Fibroblast of skin of right biceps (primary cell): ENCODE measurements at places on chromosomes 1 and 21.

- no peak for DNase-seq
Observed at GRCh38 chr1:241447031-241447644, 72.4 kb downstream of the FH start.

- no peak for DNase-seq
Observed at GRCh38 chr1:37722181-37723071, 30.1 kb downstream of the CDCA8 start.

DNA sequence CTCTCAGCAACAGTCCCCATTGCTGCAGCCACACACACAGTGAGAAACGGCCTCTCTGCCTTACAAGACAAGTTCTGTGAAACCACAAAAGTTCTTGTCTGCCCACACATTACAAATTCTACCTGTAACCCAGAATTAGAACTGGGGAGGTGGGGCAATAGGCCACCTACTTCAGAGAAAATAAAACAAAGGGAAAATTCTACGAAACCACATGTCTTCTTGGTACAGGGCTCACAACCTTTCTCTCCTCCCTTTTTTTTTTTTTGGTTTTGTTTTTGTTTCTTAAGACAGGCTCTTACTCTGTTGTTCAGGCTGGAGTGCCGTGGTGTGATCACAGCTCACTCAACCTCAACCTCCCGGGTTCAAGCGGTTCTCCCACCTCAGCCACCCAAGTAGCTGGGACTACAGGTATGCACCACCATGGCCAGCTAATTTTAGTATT, 30.2 kb downstream of the LPAR3 start:
- no peak for DNase-seq

DNA sequence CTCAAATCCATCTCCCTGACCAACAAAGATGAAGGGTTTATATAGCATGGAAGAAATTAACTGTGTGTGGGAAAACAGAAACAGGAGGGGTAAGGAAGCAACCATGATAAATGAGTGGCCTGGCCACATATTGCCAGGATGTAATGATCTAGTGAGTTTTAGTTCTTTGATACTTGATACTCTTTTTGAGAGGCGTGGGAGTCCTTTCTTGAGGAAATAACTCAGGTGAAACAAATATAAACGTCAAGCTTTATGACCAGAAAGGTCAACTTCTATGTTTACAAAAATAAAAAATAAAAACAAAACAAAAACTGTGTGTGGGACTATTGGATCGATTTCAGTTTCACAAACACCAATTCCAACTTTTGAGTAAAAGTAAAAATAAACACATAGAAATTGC, 860.8 kb upstream of the B3GALT2 start:
- no peak for DNase-seq

DNA sequence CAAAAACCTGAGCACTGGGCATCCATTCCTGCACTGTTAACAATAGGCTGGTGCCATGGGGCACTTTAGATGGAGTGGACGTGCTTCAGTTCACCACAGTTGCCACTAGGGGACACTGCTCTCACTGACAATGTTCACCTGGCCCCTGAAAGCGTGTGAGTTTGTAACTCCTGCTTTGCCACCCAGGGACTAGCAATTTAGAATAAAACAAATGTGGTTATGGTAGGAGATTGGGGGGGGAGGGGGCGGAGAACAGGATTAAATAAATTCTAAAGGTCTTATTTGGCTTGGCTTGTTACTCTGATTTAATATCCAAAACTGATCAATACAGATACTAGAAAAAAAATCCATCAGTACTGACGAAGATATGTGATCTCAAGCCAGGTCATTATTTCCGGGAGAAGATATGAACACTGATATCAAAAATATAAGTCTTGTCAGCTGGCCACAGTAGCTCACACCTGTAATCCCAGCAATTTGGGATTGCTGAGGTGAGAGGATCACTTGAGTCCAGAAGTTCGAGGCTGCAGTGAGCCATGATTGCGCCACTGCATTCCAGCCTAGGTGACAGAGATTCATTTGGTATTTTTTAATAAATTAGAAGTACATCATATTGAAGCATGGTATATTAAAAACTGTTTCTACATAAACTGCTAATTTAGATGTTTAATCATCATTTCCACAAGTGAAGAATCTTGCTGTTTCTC, 23.2 kb downstream of the INTS7 start:
- peak; percentile 63 for DNase-seq

DNA sequence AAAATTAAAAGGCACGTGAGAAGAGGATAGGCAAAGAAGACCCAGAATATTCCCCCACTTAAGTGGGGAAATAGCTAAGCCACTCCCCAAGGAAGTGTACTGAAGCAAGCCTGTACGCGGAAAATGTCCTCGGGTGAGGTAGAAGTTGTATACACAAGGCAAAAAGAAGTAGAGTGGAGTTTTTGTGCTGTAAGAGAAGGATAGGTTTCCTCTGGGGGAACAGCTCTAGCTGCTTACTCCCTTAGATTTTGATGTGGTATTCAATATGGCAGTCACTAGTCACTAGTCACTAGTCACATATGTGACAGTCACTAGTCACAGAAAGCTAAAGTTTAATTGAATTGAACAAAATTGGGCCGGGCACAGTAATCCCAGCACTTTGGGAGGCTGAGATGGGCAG, 7.6 kb downstream of the TXNIP start:
- DNase-seq, result no peak

DNA sequence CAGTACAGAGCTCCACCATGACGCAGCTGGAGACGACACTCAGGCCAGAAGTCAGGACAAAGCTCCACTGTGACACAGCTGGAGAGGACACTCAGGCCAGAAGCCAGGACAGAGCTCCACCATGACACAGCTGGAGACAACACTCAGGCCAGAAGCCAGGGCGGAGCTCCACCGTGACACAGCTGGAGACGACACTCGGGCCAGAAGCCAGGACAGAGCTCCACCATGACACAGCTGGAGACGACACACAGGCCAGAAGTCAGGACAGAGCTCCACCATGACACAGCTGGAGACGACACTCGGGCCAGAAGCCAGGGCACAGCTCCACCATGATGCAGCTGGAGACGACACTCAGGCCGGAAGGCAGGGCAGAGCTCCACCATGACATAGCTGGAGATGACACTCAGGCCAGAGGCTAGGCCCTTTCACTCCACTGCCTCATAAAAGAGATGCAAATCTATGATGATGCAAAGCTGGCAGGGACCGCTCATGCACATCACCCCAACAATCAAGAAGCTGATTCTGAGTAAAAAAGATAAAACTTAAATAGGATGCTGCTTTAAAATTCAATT, 13.6 kb upstream of the OR2B11 start:
- DNase-seq, result no peak

GRCh38 chr1:209772126-209772525, 12.2 kb downstream of the C1orf74 start:
- DNase-seq, result no peak

GRCh38 chr1:175399795-175400194, 207.2 kb upstream of the KIAA0040 start:
- no peak for DNase-seq

GRCh38 chr1:37332126-37332525, 142.3 kb upstream of the ZC3H12A start:
- no peak for DNase-seq

GRCh38 chr1:186679924-186680244, 339 bp downstream of the PTGS2 start:
- DNase-seq, result no peak

DNA sequence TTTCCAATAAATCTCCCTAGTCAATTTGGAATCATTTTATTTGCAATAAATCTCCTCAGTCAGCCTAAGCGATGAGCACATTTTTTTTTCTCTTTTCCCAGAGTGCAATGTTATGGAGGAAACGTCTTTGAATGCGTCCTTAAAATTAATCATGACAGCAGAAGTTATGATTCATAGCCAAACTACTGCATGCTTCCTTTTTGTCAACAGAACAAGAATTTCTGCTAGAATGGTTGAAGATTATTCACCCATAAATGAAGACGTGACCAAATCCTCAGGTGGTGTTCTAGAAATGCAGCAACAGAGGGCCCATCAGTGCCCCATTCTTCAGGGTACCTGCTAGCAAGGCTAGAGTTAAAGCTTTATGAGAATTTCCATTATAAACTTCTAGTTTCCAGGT, 407.9 kb upstream of the PKN2 start:
- DNase-seq, result peak; percentile 84

- DNase-seq, result no peak
Observed at GRCh38 chr1:230347896-230348295, 78.2 kb downstream of the PGBD5 start.

DNA sequence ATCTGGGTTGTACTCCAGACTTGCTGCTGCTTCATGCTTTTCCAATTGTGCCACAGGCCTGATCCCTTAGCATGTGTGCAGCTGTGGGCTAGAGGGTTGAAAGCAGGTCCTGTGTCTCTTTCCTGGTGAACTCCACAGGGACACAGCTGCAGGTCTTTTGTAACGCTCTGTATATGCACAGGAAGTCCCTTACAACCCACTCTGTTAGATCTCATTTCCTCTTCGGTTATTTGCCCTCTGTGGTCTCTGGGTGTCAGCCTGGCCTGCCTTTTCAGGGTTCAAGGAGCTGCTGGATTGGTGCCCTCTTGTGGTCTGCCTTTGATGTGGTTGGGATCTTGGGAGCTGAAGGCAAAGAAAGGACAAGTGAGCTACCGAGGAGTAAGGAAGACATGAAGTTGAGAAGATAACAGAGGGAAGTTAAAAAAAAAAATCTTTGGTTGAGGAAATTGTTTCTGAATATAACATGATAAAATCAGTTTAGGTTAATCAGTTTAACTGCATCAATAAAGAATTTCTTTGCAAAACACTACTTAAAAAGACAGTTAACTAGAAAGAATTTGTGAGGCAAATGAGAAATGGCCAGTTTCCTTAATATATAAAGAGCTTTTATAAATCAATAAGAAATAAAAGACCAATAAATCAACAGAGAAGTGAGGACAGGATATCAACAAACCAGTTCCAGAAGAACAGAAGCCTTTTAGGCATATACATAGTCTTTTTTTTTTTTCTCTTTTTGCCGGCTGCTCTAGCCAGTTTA, 44.1 kb downstream of the UCK2 start:
- peak; percentile 44 for DNase-seq

DNA sequence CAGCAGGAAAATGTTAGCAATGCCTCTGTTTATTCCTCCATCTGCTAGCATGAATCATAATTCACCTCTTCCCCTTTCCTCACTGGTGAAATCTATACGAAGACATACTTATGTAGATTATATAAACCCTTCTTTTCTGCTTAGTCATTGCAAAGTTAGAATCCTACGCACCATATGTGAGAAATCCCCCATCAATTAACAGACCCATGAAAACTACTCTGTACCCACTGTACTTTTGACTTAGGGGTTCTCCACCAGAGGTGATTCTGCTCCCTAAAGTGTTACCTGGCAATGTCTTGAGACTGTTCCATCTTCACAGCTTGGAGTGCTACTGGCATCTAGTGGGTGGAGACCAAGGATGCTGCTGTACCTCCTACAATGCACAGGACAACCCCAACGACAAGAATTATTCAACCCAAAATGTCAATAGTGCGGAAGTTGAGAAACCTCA, 49.6 kb upstream of the KCTD3 start:
- peak; percentile 87 for DNase-seq

DNA sequence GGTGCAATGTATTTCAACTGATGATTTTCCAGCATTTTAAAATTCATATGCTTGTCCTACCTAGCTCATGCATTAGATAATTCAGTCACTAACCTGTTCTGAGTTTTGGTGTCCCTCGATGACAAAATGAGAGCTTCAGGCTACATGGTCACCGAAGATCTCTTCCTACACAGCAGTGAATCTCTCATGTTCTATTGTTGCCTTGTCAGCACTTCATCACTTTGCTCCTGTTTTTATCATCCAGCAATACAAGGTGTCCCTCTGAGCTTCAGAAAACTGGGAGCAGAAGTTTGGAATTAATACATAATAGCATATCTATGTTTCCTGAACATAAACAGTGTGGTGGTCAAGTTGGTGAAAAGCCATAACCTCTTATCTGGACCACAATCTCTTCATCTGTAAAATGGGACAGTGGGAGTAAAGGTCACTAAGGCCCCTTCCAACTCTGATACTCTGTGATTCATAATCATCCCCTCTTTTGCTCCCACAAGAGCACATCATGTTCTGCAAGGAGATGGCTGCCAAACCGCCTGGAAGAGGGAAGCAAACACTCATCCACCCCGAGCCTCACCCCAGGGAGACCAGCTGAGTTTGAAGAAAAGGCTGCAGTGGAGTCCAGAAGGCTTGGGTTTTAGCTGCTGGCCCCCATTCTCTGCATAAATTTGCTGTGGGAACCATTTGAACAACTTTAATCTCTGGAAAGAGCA, 137.9 kb upstream of the F3 start:
- peak; percentile 18 for DNase-seq

DNA sequence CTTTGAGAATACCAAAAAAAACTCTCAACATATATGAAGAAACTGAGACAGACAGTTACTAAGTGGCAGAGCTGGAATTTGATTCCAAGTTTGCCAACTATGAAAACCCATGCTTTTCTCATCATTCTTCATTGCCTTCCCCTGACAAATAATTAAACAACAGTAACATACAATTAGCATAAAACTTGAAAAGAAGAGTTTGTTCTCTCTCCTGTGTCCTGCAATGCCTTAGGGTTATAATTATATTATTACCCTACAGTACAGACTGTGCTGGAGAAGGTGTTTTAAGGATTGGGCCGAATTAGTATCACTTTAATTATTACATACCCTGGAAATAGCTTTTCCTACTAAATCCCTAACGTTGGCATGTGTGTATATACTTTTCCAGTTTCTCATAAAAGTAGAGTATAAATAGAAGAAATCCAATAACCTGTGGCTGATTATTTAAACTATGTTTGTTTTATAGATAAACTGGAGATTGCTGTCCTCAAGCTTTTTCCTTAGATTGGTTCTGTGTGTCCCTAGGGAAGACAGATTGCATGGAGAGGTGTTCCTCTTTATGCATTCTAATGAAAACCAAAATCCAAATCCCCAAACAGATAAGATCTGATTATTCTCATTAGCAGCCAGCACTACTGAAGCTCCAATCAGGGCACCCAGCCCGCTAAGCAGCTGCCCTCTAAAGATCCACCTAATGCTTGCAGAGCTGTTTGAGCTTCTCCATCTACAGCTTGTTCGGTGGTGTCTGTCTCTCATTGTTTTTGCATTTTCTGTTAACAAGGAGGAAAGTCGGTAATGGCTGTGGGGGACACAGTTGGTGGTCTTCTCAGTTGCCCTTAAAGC, 156.3 kb downstream of the TM2D1 start:
- no peak for DNase-seq

- DNase-seq, result peak; percentile 91
Observed at GRCh38 chr1:25031966-25032667, 102.0 kb upstream of the RUNX3 start.

GRCh38 chr1:183588827-183589226, 1.4 kb downstream of the NCF2 start:
- no peak for DNase-seq

- no peak for DNase-seq
Observed at GRCh38 chr1:168089326-168089978, 47.3 kb downstream of the GPR161 start.

- no peak for DNase-seq
Observed at GRCh38 chr21:28790335-28790734, 202.3 kb downstream of the LTN1 start.

DNA sequence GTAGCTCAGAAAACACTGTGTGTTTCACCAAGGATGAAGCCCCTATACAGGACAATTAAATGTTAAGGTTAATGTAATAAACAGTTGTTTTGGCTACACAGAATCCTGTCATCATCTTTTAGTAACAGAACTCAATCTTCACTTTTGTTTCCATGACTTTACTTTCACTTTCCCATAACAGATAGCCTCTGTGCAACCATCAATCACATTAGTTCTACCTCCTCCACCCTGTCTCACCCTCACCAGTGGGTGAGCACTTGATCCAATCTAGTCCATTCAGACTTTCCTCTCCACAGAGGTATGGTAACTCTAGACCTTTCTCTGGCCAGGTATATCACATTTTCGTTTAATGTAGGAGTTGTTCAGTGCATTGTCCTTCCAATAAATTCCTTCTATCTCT, 1018.5 kb downstream of the ADGRL2 start:
- no peak for DNase-seq

- DNase-seq, result no peak
Observed at GRCh38 chr1:158951956-158952355, 20.6 kb downstream of the PYHIN1 start.
